ENCODE measurements at places on chromosomes 3 and 15.

DNA sequence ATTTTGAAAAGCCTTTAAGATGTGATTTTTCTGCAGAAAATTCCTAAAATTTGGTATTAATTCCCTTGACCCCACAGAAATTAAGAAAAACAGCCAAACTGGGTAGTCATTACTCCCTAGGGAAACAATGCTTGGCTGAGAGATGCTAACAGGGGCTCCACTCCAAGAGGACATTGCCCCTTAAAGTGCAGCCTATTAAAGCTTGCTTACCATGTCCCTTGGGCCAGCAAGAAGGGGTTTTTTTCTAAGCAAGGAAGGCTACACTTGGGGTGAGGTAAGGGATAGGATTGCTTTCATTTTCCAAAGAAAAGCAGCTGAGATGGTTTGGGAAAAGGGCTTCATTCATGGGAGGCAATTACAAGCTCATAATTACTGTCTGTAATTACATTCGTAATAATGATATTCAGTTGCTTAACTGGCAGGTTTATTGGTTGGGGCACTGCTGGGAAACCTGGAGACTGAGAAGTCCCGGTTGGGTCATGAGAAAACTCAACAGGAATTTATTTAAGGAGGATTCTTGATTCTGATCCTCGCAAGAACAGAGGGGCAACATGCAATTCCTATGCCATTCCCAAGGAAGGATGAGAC, 247.5 kb downstream of the NR1D2 start:
- DNase-seq = no peak

- no peak for DNase-seq
Observed at GRCh38 chr3:21484057-21484827, 266.8 kb downstream of the ZNF385D start.

DNA sequence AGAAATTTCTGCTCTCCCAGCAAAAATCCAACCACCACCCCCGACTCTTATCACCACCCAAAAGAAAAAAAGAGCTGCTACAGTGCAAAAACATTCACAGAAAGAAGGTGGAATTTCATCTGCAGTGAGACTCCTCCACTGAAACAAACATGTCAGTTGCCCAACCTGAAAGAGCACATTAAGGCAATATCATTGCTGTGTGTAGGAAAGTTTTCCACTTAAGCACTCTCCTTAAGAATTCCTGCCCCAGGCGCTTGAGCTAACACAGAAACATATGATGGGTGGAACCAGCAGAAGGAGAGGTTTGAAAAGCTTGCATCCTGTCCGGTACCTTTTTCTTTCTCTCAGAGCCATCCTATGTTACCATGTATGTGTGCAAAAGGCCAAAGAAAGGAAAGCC, 200.8 kb upstream of the GADL1 start:
- no peak for DNase-seq

GRCh38 chr3:111923806-111924205, 55.0 kb upstream of the ABHD10 start:
- no peak for DNase-seq

DNA sequence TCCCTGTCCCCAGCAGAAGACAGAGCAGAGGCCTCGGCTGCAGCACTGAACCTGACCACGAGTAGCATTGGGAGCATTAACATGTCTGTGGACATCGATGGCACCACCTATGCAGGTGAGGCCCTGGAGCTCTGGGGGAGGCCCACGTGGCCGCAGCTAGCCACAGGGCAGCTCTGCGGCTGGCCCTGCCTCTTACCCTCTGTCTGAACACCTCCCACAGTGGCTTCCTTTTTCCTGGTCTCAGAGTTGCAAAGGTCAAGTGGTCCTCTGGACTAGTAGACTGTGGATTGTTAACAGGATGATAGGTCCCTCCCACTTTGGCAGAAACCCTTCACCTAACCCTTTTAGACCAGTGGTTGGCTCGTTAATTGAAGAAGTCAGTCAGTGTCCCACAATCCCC, 22.5 kb upstream of the CLK3 start:
- no peak for DNase-seq

Measured in NCI-H187 treated with DMSO at 0.1 percent for 48 hours (cell line).